ENCODE measurements at places on chromosomes 6 and 20.
A peak's percentile ranks its signal among the peaks of the same experiment; 100 is the strongest.

- no peak for DNase-seq
Observed at GRCh38 chr6:28586324-28586723, 60.6 kb downstream of the GPX5 start.

GRCh38 chr6:168956884-168957730 lies 296.5 kb downstream of the THBS2 start:
- no peak for DNase-seq

DNA sequence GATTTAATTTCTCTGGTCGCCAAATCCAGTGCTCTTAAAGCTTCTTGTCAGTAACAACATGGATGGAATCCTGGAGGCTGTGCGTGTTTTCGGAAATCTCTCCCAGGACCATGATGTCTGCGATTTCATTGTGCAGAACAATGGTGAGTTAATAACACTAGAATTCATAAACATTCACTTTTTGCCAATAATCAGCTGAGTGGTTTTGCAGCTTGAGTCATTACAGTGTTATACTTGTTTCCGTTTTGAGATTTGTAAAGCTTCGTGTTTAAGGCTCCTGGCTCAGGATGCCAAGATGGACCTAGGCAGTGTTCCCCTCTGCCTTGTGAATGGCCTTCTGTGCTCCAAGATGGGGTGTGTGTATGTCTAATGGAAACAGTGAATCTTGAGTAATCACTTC lies 113.8 kb downstream of the ARMC2 start:
- no peak for DNase-seq

DNA sequence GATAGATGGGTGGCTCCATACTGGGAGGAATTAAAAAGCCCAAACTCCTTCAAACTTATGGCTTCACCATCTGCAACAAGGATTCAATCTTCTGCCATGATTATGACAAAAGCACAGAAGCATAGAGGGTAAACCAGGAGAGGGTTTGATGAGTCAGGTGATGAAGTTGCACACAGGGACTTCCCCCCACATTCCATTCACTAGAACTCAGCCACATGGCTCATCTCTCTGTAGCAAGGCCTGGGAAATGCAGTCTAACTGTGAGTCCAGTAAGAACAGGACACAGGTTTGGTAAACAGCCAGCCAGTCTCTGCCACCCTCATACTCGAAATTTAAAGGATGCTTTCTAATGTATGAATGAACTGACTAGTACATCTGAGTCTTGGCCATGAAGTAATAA lies 142.9 kb downstream of the HIVEP2 start:
- DNase-seq = no peak

DNA sequence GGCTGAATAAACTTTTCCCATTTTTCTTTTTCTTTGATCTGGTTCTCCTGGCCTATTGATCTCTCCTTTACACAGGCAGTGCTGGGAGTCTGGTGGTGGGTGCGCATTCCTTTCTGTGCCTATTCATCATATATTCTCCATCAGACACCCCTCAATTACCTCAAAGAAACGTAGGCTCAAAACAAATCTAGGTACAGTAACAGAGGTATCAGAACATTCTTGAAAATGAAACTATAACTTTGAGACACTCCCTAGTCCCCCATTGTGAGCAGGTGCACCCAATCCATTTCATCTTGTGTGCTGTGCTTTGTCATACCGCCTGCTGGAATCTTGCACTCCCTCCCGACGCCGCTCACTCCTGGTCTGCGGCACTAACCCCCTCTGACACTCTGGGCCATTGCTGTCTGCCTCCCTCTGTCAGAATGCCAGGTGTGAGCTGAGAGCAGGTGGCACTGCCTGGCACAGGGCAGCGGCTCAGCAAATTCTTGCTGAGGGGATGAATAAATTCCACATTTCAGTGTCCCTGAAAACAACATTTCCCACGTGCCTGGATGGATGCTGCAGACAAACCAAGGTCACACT lies 303.4 kb upstream of the EXOC2 start:
- DNase-seq = no peak

DNA sequence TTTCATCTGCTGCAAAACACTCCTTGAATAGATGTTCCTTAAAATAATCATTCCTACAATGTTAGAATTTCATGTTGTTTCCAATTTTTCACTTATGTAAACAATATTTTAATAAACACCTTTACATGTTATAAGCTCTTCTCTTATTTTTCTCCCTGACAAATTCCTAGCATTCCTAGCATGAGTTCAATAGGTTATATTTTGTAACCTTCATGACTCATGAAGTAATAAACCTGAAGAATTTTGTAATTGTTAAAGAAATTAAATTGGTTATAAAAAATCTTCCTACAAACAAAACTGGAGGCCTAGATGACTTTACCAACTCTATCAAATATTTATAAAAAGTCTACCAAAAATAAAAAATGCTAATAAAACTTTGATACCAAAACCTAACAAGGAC lies 66.3 kb downstream of the NT5E start:
- DNase-seq = no peak

- no peak for DNase-seq
Observed at GRCh38 chr20:49320460-49320859, 42.6 kb upstream of the ZNFX1 start.

GRCh38 chr6:34529665-34530327 lies 26.3 kb downstream of the SPDEF start:
- no peak for DNase-seq

GRCh38 chr6:152566103-152566875 lies 70.9 kb downstream of the SYNE1 start:
- DNase-seq = no peak

GRCh38 chr20:20713244-20713765 lies 861 bp upstream of the RALGAPA2 start:
- no peak for DNase-seq

GRCh38 chr6:16712255-16712930 lies 48.9 kb downstream of the ATXN1 start:
- no peak for DNase-seq

GRCh38 chr20:24998121-24998520 lies 5.6 kb upstream of the APMAP start:
- peak; percentile 45 for DNase-seq

GRCh38 chr6:3297006-3297405 lies 38.3 kb downstream of the PSMG4 start:
- no peak for DNase-seq

DNA sequence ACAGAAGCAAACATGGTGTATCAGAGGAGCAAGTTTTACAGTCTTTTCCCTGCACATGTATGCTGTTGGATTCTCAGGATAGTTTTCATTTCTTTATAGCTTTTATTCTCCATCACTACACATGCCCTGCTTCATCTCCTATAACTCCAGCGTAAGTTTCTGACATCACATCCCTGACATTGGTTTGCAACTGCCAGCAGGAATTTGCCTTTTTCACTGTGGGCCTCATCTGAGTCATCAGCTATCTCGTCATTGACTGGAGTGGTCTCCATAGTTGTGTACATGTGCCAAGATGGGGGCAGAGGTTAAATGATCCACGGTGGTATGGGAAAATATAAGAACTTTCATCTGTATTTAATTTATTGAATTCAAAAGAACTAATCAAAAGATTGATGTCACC lies 96.7 kb downstream of the SLX4IP start:
- DNase-seq = no peak

- no peak for DNase-seq
Observed at GRCh38 chr20:49928411-49929141, 7.6 kb upstream of the RNF114 start.

DNA sequence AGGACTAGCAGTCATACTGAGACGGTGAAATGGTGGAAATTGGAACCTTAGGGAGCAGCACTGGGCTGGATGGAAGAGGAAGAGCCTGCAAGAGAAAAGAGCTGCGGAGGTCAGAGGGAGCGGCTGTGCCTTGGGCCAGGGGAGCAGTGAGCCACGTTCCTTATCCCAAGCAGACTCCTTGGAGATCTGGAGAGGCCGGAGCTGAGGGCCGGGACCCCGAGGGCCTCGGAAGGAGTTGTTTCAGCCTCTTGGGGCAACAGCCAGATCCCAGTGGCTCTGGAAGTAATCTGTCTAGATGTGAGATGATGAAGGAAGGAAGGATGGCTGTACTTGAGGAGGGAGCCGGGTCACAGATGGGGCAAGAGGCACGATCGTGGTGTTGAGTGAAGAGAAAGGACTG lies 16.1 kb downstream of the PCMTD2 start:
- no peak for DNase-seq

DNA sequence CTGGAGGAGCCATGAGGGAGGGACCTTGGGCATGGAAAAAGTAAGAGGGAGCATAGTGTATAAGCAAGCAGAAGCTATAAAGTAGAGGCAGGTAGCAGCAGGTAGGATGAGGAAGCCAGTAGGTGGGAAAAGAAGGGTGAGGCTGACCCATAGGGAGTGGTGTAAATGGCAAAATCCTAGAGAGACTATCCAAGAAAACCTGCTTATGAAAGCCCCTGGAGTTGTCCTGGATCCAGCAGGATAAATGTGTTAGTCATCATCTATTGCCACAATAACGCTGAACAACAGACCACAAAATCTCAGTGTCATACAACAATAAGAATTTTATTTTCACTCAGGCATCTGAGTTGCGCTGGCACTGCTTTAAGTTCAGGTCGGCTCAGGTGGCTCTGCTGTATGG lies 30.2 kb downstream of the CHD6 start:
- DNase-seq = no peak

DNA sequence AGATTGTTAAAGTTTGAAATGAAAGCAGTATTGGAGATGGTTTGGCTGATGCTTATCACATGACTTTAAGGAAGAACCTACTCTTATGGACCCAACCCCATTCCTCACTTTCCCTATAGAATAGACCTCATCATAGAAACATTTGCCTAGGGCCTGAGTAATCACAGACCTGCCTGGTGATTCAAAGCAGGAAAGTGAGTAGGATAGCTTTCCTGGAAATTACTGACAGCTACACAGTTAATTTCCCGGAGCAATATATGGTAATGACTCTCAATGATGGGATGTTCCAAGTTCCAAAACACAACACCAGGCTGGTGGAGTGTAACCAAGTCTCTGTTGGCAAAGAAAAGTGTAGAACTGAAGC lies 233.8 kb downstream of the SIM1 start:
- DNase-seq = no peak

DNA sequence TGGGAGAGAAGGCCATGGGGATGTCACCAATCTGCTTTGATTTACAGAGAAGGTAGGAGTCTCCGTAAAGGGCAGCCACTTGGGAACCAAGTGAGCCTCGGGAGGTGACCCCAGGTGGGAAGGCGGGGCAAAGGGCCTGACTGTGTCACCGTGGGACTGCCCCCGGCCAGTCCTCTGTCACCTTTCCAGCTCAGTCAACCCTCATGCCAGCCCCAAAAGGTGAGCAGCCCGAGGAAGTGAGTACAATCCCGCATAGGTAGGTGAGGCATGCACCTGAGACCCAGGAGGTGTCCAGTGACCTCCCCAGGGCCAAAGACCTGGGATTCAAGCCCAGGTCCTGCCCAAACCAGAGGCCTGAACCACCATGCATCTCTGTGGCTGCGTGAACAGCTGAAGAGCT lies 36.2 kb downstream of the BMP7 start:
- no peak for DNase-seq

DNA sequence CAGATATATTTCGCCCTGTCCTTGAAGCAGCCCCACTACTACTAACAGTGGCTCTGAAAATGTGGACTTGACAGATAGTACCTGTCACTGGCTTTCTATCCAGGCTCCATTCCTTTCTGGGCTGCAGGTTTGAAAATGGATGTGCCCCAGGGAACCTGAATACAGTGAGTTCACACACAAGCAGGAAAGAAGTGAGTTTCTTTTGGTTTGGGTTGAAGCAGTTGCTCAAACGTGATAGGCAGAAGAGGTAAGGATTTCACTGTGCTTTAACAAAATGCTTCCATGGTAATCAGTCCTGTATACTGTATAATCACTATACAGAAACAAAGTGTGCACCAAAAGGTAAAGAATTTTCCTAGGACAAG lies 382.9 kb downstream of the PRKN start:
- DNase-seq = no peak

DNA sequence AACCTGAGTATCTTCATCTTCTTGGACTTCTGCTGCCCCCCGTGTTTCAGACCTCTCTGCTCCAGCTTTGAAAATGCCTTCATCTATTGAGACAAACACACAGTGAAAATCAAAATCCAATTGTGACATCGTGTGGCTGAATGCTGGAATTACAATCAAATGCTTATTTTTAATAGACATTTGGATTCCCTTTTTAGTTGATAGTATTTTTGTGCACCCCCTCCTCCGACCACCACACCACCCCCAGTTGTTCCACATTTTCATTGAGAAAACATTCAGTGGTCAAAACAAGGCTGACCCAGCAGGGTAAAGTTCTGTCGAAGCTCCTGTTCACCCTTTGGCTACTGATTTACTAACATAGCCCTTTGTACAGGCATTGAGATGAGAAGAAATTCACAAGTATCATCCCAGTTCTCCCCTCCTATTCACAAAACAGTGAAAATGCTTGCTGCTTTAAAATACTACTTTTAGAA lies 79.0 kb downstream of the NRSN1 start:
- no peak for DNase-seq

- no peak for DNase-seq
Observed at GRCh38 chr6:3711776-3712175, 39.7 kb downstream of the PXDC1 start.

GRCh38 chr20:9161311-9161710 lies 92.4 kb downstream of the PLCB4 start:
- no peak for DNase-seq

GRCh38 chr6:41954668-41955067 lies 13.1 kb upstream of the CCND3 start:
- no peak for DNase-seq

GRCh38 chr6:163418311-163419029 lies 4.0 kb downstream of the QKI start:
- DNase-seq = no peak

GRCh38 chr20:59123011-59123677 lies 40.5 kb upstream of the ZNF831 start:
- DNase-seq = peak; percentile 26

DNA sequence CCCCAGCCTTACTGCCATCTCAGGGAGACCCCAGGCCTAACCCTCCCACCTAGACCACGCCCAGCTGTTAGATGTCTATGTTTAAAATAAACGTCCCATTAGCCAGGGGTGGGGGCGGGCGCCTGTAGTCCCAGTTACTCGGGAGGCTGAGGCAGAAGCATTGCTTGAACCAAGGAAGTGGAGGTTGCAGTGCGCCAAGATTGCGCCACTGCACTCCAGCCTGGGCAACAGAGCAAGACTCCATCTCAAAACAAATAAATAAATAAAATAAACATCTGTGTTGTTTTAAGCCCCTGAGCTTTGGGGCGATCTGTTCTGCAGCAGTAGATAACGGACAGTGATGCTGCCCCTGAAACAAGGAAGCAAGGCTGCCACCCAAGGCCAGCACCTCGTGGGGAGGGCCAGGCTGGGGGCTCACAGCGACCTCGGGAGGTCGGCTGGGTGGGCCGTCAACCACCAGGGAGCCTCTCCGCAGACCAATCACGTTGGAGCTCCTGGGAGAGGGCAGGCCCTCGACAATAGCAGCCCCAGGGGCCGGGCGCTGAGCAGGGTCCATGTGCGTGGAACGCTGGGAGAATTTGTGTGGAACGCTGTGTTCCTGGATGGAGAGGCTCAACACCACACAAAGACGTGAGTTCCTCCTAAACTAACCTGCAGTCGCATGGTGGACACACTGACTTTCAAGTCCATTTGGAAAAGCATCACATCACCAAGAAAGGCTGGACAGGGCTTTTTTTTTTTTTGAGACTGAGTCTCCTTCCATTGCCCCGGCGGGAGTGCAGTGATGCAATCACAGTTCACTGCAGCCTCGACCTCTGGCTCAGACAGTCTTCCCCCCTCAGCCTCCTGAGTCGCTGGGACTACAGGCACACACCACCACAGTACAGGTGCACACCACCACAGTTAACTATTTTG lies 1.0 kb upstream of the HELZ2 start:
- DNase-seq = no peak

- no peak for DNase-seq
Observed at GRCh38 chr6:137928286-137928685, 61.2 kb downstream of the TNFAIP3 start.

- DNase-seq = no peak
Observed at GRCh38 chr6:161951126-161951525, 677.3 kb upstream of the AGPAT4 start.

Data from coronary artery (tissue), 2 donors.